Stimulated activated CD8-positive, alpha-beta memory T cell treated with anti-CD3 and anti-CD28 coated beads, Interleukin-7, amount 100 ng/mL, for 1 hour (primary cell): ENCODE measurements at places on chromosomes 2 and 18.
A peak's percentile ranks its signal among the peaks of the same experiment; 100 is the strongest.

DNA sequence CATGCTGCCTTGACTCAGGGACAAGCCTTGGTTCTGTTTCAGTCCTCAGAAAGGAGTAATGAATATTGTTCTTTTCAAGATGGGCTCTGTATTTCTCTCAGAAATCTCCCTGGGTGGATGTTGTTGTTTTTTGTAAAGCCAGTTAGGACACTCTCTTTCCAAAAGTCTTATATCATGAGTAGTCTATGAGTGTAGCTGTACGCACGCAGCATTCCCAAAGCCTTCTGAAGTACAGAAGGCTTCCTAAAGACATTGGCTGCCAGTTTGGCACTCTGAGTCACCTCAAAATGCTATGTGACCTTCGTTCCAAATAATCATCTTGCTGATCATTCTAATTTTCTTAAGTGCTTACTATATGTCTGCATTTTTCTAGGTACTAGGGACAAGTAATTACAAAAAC, 16.7 kb upstream of the GTF2A1L start:
- no peak for DNase-seq

GRCh38 chr18:58095655-58096054, 51.6 kb downstream of the NEDD4L start:
- no peak for DNase-seq

DNA sequence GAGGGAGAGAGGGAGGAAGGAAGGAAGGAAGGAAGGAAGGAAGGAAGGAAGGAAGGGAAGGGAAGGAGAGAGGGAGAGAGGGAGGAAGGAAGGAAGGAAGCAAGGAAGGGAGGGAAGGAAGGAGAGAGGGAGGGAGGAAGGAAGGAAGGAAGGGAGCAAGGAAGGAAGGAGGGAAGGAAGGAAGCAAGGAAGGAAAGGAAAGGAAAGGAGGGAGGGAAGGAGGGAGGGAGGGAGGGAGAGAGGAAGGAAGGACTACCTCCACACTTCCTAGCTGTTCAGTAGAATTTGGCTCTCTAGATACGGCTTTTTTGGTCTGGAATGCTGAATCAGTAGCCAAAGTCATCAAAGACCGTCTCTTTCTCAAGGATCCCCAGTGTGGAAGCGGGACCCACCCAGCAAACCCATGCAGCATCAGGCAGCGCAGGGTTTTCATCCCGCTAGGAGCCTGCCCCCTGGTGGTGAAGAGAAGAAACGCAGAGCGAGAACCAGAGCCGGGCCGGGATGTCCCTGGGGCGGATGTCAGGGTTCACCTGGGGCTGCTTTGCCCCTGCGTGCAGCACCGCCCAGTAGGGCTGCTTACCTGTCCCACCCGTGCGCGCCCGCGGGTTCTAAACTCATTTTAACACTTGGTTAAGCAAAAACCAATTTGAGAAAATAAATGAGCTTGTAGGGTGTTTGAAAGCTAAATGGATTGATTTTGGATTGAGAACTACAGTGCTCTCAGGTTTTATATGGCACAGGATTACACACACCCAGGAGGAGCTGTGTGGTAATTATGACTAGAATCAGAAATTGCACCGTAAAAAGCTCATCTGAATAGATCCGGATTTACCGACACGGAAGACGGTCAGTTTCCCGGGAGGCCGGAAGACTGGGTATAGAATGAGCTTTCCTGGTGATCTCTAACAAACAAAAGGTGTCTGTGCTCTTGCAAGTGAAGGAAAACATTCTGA, 48.1 kb upstream of the ARL4C start:
- DNase-seq: peak; percentile 64

- no peak for DNase-seq
Observed at GRCh38 chr2:104793966-104794365, 59.9 kb upstream of the POU3F3 start.

- DNase-seq: no peak
Observed at GRCh38 chr2:176648700-176649297, 379.6 kb downstream of the MTX2 start.

- DNase-seq: no peak
Observed at GRCh38 chr2:64779117-64779690, 125.5 kb upstream of the SERTAD2 start.

DNA sequence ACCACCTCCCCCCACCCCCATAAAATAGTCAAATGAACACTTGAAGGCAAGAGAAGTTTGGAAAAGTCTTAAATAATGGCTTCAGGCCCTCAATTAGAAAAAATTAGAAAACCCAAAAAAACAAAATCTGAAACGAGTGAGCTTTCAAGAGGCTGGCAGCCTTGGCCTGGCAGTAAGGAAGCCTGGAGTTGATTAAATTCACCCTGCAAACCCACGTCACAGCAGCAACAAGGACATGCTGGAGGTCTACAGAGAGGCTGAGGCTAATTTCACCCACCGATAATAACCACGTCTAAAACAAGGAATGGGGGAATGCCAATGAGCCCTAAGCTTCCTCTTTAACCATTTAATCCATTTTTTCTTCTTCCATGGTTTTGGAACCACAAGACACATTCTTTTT, 122.7 kb upstream of the SMAD7 start:
- DNase-seq: no peak

DNA sequence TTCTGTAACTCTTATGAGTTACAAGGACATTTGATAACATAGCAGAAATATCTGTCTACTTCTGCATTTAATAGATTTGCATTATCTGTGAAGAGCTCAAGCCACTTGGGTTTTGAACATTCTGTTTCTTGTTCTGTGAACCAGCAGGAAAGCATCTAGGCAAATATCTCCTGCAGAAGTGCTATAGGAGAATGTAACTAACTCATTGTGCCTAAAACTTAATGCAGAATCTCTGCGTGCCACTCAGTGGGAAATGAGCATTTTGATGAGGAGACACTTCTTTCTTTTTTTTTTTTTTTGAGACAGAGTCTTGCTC, 63.5 kb downstream of the MYOM1 start:
- DNase-seq: no peak
